ENCODE measurements at places on chromosomes 1 and 21.

GRCh38 chr1:4090976-4091660, 191.0 kb upstream of the C1orf174 start:
- DNase-seq: no peak

GRCh38 chr21:27108228-27108627, 141.3 kb upstream of the ADAMTS5 start:
- DNase-seq: no peak

GRCh38 chr1:12587981-12588640, 29.9 kb downstream of the DHRS3 start:
- no peak for DNase-seq

- peak; percentile 45 for DNase-seq
Measured at GRCh38 chr1:31152181-31152795, 86.8 kb upstream of the PUM1 start.

DNA sequence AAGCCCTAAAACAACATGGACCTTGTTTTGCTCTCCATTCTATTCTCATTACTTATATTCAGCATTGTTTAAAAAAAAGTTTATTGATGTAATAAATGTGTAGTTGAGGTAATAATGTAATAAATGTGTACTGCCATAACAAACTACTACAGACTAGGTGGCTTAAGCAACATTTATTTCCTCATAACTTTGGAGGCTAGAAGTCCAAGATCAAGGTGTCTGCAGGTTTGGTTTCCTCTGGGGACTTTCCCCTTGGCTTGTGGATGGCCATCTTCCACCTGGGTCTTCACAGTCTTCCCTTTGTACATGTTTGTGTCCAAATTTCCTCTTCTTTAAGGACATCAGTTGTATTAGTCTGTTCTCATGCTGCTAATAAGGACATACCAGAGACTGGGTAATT, 93.1 kb downstream of the LMO4 start:
- DNase-seq: no peak

DNA sequence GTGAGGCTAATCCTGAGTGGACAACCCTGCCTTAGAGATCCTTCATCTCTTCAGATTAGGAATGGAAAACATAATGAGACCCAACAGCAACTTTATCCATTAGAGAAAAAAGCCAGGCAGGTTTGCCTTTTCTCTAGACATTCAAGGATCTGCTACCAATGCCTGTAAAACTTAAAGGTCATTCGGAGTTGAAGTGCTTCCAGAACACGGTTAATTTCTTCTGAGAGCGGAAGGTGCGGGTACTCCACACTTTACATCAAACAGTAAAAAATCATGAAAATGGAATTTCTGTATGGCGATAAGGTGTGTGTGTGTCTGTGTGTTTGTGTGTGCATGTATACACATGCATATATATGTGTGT, 65.2 kb upstream of the PRKACB start:
- DNase-seq: no peak

DNA sequence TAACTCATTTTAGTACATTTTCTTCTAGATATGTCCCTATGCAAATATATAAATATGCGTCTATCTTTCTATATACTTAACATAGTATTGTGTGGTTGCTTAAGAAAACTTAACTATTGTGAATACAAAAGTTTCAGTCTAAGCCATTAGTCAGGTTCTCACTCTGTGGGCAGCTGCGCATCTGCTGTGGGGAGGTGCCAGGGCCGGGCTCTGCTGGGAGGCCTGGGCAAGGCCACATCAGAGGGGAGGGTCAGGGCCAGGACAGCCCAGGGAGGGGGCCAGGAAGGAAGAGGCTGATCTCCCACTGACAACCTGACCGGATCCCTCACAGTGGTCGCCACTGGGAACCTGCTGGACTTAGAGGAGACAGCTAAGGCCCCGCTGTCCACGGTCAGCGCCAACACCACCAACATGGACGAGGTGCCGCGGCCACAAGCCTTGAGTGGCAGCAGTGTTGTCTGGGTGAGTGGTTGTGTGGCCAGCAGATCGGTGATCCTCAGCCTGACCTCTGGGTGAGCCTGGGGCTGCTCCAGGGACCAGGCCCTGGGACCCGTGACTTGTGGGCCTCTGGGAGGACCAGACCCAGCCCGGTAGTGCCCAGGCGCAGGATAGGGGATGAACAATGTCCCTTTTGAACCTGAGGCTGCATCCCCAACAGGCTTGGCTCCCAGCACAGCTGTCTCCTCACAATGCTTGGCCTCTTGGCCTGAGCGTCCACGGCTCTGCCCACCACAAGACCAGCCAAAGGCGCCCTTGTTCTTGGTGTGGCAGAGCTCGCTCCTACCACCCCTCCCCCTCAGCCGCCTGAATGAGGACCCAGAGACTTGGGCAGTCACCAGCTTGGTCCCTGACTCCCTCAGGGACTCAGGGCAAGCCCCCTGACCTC, 20.2 kb downstream of the LDLRAP1 start:
- DNase-seq: no peak

DNA sequence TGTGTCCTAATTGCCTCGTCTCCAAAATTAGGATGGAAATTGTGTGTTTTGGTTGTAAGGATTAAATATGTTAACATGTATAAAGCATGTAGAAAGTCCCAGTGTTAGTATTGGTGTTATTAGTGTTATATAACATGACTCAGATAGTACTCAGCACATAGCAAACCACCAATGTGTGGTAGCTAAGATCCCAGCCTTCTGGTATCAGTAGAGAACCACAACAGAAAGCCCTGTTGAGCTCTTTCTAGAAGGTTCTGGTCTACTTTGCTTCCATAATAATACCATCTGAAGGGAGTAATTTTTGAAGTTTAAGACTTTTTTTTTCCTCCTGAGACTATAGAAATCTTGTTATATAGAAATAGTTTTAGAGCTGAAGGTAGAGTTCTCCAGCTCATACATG, 259.3 kb upstream of the SGIP1 start:
- DNase-seq: no peak

DNA sequence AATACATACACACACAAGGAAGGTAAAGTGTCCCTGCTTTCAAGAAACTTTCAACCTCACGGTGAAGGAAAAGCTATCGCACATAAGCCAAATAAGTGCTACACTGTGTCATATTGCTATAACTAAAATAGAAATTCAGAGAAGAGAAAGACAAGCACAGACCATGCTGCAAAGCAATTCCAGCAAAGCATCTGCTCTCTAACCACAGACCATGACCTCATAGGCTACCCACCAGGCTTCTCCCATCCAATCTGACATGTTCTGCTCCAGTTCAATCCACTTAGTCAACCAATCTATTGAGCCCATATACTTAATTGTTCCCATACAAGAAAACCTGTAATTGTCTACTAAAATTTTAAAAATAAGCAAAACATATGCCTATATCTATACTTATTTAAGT, 211.3 kb downstream of the BARHL2 start:
- DNase-seq: no peak

DNA sequence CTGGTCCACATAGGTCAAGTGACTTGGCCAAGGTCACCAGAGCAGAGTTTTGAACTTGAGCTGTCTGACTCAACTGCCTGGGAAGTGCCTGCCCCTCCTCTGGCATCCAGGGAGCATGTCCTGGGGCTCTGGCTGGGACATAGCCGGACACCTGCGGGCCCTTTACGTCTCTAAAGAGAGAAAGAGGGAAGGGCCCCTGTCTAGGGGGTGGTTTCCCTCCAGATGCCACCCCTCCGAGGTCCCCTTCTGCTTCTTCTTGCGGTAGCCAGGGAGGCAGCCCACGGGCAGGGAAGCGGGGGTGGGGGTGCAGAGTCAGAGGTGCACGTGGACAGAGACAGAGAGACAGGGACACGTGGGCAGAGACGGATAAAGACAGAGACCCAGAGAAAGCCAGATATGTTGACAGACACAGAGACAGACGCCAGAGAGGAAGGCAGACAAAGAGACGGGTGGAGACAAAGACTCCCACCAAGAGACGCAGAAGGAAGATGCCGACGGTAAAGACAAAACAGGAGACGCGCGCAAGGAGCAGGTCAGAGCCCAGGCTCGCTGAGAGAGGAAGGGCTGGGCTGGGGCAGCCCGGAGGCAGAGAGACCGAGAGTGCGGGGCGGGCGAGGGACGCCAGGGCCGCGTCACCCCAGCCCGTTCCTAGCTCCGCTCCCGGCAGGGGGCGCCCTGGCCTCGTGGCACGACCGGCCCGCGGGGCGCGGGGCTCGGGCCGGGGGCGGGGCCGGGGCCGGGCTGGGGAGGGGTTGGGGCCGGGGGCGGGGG, 458 bp upstream of the ALPL start:
- DNase-seq: no peak

- DNase-seq: no peak
Measured at GRCh38 chr1:26971590-26971989, 11.3 kb upstream of the KDF1 start.

DNA sequence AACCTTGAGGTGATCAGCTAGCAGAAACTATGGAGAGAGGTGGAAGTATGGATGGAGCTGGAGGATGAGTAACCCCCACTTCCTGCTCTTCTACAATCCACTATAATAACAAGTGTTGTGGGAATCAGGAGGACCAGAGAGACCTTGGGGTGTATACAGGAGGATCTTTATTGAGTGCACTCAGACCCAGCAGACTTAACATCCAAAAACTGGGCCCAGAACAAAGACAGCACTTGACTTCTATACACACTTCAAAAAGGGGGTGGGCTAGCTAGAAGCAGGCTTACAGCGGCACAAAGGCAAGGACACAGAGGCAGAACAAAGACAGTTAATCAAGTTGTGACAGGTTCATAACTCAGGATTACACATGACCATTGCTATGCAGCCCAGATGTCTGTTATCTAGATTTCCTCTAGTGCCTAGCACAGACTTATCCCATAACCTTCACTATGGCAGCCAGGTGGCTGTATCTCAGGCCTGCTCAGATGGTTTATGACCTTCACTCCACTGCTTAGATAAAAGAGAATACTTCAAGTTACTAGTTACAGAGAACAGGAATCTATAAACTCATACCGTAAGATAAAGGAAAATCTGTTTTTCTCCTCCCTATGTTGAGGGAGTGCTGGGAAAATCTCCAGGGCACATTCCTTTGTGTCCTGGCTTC, 36.1 kb upstream of the PADI2 start:
- no peak for DNase-seq

- no peak for DNase-seq
Measured at GRCh38 chr1:110498270-110498669, 20.7 kb downstream of the KCNA10 start.

- no peak for DNase-seq
Measured at GRCh38 chr1:113247355-113247754, 143.0 kb upstream of the MAGI3 start.

- no peak for DNase-seq
Measured at GRCh38 chr1:9917901-9918300, 7.8 kb upstream of the CTNNBIP1 start.
